ENCODE measurements at places on chromosomes 3 and 15. TPM values are rescaled to one million over a fixed set of nuclear protein-coding genes. Genes with fewer than 3 reads are reported as not detected.

The SLC6A11 gene
- not detected for total RNA-seq

GRCh38 chr15:67021455-67021854 is 43.9 kb upstream of the SMAD3 start:
- H3K4me3 ChIP-seq: no peak overlapping the region
- no peak for DNase-seq
- peaks cover 14% of the 10 kb centered on the region for H3K4me1 ChIP-seq
- H3K27me3 ChIP-seq: no peaks in the 10 kb centered on the region

DNA sequence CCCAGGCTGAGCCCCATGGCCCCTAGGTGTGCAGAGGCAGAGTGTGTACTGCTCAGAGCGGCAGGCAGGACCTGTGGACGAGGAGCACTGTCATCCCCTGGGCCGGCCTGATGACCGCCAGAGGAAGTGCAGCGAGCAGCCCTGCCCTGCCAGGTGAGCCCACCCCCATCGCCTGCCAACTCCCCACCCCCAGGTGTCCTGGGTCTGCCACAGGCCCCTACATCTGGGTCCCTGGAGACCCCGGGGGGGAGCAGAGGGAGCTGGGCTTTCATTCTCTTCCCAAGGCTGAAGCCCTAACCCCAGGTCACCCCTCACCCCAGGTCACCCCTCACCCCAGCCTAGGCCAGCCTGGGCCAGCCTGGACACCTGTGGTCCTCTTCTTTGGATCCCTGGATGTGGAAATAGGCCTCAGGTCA is 93.1 kb downstream of the TBC1D2B start:
- no peak for DNase-seq
- H3K4me1 ChIP-seq: no peaks in the 10 kb centered on the region
- no peak overlapping the region for H3K27ac ChIP-seq
- H3K4me3 ChIP-seq: no peak overlapping the region
- H3K36me3 ChIP-seq: no peaks in the 10 kb centered on the region

DNA sequence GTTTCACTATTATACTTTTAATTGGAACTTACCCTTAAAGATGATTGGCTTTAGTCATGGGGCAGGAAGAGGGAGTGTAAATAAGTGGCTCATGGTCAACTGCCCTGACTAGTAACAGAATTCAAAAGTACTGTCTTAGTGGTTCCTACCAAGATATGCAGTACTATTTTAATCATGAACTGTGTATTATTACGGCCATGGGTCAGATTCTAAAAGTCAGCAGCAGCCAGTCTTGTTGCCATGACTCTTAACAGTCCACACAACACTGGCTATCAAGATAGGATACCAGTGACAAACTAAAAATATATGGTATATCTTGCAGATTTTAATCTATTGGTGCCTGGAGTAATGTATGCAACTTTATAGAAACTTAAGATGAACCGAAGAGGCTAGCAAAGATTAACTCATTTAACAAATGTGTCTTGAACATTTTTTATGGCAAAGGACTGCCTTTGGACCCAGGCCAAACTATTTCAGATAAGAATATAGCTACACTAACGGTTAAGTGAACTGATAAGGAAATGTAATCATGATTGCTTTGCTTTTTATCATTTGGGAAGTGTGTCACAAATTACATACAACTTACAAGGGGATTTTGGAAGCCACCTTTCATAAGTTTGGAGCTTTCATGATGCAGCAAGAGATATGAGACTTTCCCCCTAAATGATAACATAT is 163.7 kb downstream of the TCF12 start:
- no peaks in the 10 kb centered on the region for H3K27me3 ChIP-seq
- peaks cover 7% of the 10 kb centered on the region for H3K4me1 ChIP-seq
- no peaks in the 10 kb centered on the region for H3K36me3 ChIP-seq
- H3K27ac ChIP-seq: no peak overlapping the region

GRCh38 chr15:56917652-56918045 is 795 bp upstream of the TCF12 start:
- H3K4me3 ChIP-seq: peak overlapping the region; percentile 86
- no peaks in the 10 kb centered on the region for H3K4me1 ChIP-seq
- peak overlapping the region; percentile 69 for H3K27ac ChIP-seq
- no peak for DNase-seq
